Posterior cingulate gyrus (tissue), 11 donors: ENCODE measurements at places on chromosomes 3 and 15.

DNA sequence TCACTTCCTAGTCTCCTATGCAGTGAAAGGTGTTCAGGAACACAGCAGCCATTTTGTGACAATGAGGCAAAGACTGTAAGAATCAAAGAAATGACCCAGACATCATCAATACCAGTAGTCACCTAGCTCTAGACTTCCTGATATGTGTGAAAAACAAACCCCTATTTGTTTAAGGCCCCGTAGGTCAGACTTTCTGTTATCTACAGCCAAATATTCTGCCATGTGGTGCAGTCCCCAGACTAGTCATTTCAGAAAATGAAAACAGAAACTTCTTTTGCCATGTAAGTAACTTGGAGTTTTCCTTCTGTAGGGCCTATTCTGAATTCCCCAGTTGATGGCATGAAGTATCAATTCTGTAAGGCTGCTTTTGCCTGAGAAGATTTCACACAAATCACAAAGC is 181.7 kb upstream of the SNTN start:
- no peak for DNase-seq

DNA sequence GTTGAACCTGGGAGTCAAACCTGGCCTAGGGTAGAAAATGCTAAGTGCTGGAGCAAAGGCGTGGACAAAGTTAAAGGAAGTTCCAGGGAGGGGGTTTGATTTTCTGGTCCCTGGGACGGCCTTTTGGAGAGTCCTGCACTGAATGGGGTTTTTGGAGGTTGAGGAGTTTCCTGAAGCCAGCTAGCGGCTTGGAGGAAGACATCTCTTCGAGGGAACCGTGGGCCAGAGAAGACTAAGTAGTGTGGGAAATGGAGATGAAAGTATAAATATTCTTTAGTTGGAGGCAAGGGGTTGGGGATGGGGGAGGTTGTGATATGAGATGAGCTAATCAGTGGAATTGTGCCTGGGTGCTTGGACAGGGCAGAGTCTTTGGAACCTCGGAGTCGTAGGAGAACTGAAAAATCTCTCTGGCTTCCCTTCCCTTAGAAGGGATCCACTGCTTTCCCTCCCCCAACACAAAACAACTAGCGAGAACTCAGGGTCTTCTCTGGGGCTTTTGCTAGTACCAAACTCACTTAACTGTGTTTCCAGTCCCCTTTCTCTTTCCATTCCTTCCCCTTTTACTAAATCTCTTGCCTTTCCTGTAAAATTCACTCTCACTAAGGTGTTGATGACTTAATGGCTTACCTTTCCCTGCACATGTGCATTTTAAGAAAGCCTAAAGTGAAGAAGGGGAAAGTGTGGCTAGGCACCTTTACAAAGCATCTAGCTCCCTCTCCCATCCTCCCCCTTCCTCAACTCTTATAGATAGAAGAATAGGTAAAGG is 1.0 kb downstream of the LPP start:
- DNase-seq = no peak

DNA sequence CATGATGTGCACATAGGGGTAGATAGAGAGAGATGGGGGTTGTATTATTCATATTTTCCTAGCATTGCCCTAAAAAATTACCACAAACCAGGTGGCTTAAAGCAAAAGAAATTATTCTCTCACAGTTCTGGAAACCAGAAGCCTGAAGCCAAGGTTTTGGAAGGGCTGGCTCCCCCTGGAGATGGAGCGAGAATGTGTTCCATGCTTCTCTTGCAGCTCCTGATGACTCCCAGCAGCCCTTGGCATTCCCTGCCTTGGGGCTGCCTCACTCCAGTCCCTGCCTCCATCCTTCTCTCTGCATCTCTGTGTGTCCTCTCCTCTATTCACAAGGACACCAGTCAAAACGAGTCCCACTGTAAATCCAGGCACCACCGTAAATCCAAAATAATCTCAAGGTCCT is 91.5 kb upstream of the FAM174B start:
- DNase-seq = no peak

- DNase-seq = no peak
These were observed 14.1 kb downstream of the SIDT1 start for GRCh38 chr3:113546414-113546893.

DNA sequence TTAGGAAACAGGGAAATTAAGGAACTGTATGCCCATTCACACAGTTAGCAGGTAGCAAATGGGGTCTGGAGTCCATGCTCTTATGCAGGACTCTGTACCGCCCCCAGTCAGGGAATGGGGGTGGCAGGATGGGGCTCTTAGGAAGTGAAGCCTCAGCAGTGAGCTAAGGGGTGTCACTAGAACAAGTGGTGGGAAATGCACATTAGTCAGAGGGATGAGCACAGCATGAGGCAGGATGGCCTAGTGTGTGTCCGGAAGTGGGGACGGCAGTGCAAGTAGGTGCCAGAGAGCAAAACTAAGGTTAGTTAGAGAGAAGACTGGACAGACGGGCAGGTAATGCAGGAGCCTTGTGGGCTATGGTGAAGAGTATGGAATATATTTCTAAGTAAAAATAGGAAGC is 60.7 kb downstream of the ST3GAL6 start:
- no peak for DNase-seq

- no peak for DNase-seq
These were observed 68.0 kb downstream of the TMEM108 start for GRCh38 chr3:133106169-133106568.

DNA sequence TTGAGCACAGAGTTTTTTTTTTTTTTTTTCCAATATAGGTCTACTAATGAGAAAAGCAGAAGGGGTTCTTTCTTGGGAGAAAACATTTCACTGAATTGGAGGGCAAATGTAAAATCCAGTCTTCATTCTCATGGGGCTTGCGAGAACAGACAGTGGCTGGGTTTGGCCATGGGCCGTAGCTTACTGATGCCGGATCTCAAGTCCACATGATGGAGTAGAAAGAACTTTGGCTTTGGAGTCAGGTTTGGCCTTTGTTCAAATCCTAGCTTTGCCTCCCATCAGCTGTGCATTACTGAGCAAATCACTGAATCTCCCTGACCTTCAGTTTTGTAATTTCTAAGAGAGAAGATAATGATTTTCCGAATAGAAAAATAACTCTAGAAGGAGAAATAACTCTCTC is 59.7 kb downstream of the LMCD1 start:
- no peak for DNase-seq

DNA sequence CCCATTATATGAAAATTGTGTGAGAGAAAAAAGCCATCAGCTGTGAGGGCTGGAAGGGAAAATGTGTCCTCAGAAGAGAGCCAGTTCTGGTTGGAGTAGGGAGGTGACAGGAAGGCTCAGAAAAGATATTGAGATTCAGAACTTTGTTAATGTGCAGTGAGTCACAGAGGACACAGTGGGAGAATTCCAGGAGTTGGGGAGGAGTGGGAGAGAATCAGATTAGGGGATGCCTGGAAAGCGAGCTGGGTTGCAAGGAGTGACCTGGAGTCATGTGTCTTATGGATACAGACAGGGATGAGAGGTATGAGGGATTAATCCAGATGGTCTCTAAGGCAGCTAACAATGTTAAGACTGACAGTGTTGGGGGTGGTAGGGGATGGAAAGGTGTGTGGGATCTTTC is 67.5 kb downstream of the CHST2 start:
- DNase-seq = no peak

- no peak for DNase-seq
These were observed 4.1 kb downstream of the CCDC191 start for GRCh38 chr3:114052216-114052615.

GRCh38 chr3:132628157-132628556 is 31.1 kb downstream of the ACKR4 start:
- DNase-seq = no peak

GRCh38 chr15:41934843-41935242 is 37.5 kb downstream of the EHD4 start:
- DNase-seq = no peak

- DNase-seq = no peak
These were observed 21.5 kb downstream of the LARS2 start for GRCh38 chr3:45409921-45410320.

DNA sequence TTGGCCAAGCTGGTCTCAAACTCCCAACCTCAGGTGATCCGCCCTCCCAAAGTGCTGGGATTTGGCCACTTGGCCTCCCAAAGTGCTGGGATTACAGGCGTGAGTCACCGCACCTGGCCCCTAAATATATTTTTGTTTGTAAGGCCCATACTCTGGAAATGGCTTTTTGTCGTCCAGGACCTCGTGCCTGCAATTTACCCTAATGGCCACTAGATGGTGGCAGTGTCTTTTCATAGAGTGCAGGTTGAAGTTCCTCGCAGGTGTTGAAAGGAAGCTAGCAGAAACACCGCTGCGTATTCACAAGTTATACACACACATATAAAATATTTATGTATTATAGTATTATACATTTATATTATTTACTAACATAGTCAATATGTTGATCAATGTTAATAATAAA is 97.2 kb downstream of the LRTM1 start:
- DNase-seq = no peak

DNA sequence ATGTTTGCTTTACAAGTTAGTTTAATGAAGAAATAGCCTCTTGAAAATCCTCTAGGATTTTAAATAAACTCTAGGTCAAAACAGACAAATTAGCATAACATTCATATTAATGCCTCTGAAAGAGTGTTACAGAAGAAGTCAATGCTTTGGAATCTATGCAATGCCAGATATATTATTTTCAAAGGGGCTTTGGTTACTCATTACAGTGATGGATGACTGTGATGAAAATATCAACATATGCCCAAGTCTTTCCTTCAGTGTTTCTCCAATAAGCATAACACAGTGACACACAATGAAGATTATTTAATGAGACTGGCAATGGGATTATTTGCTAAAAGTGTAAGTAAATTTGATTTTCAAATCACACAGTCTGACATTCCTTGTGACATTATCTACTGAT is 1247.2 kb downstream of the ROBO2 start:
- no peak for DNase-seq

DNA sequence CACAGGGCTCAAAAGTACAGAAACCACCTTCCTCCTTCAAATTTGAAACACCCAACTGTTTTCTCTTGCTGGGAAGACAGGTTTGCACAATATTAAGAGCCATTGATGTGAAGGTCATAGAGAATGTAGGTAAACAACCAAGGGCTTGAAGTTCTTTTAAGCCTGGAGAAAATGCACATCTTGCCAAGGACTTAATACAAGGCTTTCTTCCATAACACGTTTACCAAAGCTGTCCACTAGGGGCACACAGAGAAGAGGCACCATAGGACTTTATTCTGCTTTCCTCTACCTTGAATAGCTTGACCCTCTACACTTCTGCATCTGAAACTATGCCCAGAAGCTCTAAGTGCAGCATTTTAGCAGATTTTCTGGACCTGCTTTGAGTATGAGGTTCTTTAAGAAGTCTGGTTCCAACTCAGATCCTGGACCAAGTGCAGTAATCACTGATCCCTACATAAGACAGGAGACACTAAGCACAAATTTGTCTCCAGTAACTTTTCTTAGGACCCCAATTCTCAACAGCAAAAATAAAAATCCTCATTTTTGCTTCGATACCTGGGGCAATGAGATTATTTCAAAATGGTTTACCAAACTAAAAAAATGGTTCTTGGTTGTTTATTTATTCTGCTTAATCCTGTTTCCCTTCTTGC is 138.0 kb downstream of the FBN1 start:
- no peak for DNase-seq

DNA sequence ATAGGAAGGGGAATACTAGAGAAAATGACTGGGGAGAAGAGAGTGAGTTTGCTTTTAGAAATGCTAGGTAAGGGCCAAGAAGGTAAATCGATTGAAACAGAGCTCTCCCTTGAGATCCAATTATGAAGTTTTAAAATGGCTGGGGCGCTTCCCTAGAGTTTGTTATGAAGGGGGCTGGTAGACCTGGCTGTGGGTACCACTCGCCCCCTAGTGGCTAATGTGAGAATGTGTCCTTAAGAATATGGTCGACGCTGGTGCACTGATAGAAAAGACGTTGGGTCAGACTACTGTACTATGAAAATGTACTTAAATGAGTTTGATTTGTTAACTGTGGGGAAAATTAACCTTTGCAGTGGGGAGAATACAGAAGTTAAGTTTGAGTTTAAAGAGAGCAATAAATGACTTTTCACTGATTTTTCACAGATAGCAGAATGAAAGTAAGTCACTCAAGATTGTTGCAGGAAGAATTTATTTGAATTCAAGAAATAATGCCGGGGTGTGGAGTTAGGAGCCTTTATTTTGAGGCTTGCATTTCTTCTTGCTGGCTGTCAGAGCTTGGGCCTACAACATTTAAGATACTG is 9.2 kb downstream of the TMPRSS7 start:
- DNase-seq = peak; percentile 40

GRCh38 chr3:126342991-126343648 is 14.1 kb downstream of the KLF15 start:
- peak; percentile 1 for DNase-seq

DNA sequence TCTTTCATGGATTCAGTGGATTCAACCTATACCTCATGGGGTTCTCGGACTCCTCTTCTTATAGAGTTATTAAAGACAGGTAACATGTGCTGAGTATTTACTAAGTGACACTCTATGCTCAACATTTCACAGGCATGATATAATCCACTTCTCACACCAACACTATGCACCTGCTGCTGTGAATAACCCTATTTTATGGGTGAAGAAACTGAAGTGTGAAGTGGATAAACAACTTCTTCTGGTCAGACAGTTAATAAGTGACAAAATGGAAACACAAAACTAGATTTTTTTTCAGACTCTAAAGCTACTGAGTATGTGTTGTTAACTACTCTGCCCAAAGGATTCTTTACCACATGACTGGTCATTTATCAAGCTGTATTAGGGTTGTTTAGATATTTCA is 403.5 kb downstream of the DIPK2A start:
- DNase-seq = no peak

DNA sequence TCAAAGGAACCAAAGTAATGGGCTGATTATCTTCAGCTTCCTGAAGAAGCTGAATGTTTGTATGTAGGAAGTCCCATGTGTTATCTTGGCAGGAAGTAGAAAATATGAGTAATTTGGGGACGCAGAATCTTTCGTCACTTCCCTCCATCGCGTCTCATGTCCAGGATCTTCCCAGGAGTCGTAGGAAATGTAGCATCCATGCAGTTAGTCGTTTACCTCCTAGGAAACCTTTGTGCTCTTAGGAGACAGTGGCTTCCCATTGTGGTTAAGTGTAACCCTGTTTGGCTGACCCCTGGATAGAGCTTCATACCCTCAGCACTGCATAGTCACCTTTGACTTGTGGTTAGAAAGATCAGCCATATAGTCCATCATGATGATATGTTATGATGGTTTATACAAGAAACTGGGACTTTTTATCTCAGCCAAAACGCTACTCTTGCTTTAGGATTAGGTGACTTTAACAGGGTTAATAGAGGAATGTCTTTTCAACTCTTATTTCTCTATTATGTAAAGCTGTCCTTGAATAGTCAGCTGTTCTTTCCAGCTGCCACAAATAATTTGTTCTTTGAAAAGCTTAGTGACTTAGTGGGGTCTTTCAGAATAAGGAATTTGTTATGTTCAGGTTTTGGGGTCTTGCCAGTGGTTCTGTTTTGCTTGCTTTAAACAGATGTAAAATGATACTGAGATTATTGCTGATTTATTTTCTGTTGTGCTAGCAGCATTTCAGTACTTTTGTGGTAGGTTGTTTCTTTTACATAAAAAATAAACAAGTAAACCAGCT is 92.2 kb downstream of the KLHL25 start:
- DNase-seq = no peak
